ENCODE measurements at places on chromosomes 4 and X.

DNA sequence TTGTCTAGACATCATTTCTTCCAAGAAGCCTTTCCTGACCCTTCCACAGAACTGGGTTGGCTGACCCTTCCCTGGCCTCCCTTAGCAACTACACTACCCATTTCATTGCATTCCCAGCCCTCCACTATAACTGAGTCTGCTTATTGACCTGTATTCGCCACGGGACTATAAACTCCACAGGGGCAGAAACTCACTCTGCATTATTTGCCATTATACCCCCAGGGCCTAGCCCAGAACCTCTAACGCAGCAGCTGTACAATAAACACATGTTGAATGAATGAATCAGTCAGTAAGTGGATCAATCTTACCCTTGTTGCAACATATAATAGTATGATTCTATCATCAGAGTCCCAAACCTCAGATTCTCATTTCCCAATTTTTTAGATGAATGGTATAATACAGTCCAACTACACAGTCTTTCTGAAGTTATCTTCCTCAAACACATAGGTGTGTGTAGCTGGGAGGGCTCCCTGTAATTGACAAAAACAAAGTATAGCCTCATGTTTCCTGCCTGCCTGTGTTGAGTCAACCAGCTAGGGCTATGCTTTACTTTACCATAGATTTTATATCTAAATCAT is 209.3 kb downstream of the CHIC2 start:
- DNase-seq = no peak

- DNase-seq = no peak
These were observed 101.4 kb downstream of the BTC start for GRCh38 chr4:74692972-74693371.

- DNase-seq = peak; percentile 79
These were observed 18.5 kb downstream of the OTUD5 start for GRCh38 chrX:48938721-48939425.

DNA sequence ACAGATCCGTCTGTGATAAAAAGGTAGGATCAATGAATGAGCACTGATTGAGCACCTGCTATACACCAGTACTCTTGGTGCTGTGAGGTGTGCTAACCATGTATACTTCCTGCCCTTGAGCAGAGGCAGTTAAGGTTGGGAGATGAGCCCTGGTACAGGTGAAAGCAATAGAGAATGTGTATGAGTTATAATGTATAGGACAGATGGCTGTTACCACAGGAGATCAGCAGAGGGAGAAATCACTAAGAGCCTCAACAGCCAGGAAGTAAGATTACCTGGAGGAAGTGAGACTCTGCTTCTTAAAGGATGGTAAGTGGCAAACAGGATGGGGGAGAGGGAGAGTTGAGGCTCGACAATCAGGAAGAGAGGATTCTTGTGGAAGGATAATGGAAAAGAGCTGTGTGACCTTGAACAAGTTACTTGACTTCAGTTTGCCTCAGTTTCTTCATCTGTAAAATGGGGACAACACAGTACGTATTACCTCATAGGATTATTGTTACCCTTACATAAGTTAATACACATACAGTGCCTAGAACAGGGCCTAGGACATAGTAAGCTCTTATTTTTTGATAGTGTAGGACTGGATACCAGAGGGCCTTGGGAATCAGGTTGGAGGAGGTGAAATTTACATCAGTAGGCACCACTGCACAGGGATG is 9.1 kb downstream of the CXCR3 start:
- no peak for DNase-seq

DNA sequence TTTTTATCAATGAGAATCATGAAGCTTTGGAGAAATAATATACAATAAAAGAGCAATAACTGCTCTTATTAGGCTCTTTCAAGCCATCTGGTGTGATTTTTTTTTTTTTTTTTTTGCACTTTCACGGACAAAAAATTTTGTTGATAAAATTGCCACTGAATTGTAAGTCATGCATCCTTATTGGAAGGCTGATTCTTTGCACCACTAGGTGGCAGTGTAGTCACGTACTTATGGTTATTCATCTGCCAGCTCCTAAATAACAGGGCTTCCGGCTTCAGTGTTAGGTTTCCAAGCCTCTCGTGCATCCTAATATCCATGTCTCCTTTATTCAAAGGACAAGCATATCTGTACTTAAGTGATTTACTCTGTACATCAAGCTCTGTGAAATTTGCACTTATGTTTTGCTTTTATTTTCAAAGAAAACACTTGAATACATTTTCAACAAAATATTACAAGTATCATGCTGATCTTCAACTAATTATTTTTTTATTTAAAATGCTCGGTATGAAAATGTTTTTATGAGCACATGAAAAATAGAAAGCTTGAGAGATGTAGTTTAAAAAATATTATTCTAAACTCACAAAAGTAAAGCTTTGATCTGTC is 1578.3 kb upstream of the TENM3 start:
- DNase-seq = peak; percentile 55

GRCh38 chr4:122873146-122873545 is 46.5 kb downstream of the FGF2 start:
- DNase-seq = no peak

- no peak for DNase-seq
These were observed 71.9 kb upstream of the TFDP3 start for GRCh38 chrX:133290076-133290475.

DNA sequence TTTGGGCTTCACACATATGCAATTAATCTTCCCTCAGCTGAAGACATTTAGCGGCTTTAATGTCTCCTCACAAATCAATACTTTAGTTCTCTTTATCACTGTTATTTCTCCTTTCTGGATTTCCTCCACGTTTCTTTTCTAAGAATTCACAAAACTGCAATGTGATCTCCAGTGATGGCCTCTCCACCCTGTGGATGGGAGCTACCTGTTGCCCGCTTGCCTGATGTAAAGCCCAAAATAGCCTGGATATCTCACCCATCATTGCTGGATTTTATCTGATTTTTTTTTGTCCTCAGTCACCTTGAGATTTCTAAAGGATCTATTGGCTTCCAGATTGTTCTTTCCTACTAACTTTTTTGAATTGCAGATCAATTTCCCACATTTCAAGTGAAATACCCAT is 129.3 kb upstream of the FAM241A start:
- DNase-seq = no peak

DNA sequence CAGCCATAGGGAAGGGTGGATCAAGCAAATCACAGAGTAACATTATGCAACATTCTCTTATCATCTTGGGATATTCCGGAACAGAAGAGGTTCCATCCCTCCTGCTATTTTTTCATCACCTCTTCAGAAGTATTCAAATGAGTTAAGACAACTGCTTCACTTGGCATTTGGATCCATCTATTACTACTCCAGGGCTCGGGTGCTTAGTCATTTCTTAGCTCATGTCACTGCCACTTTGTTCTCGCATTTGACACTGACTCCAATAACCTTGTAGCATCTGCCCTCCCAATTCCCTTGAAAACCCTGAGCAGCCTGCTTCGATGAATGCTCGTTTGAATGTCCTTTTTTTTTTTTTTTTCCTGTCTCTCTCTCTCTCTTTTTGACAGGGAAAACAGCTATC is 114.9 kb downstream of the PPARGC1A start:
- DNase-seq = no peak

- DNase-seq = no peak
These were observed 26.9 kb downstream of the GK2 start for GRCh38 chr4:79381161-79381560.
